H4 (cell line): ENCODE measurements at places on chromosomes 6 and 20. TPM values are rescaled to one million over a fixed set of nuclear protein-coding genes. Genes with fewer than 3 reads are reported as not detected.

DNA sequence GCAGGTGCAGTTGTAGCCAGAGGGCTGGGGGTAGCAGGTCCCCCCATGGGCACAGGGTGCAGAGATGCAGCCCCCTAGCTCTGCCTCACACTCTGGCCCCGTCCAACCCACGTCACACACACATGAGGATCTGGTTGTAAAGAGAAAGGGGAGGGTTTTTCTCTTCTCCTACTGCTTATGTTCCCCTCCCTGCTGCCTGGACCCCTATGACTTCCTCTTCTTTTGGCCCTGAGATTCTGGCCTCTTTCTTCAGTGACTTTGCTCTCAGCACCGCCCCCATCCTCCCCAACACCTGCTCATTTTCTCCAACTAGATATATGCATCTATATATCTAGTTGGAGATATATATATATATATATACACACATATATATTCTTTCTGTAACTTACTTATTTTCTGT, 9.7 kb downstream of the NOTCH4 start:
- DNase-seq, result no peak

The MYLK2 gene
- 0.14 TPM in 1 of 2 replicates, not detected in the other for total RNA-seq

- DNase-seq, result no peak
These were observed 1.8 kb upstream of the SPEF1 start for GRCh38 chr20:3783068-3783489.

DNA sequence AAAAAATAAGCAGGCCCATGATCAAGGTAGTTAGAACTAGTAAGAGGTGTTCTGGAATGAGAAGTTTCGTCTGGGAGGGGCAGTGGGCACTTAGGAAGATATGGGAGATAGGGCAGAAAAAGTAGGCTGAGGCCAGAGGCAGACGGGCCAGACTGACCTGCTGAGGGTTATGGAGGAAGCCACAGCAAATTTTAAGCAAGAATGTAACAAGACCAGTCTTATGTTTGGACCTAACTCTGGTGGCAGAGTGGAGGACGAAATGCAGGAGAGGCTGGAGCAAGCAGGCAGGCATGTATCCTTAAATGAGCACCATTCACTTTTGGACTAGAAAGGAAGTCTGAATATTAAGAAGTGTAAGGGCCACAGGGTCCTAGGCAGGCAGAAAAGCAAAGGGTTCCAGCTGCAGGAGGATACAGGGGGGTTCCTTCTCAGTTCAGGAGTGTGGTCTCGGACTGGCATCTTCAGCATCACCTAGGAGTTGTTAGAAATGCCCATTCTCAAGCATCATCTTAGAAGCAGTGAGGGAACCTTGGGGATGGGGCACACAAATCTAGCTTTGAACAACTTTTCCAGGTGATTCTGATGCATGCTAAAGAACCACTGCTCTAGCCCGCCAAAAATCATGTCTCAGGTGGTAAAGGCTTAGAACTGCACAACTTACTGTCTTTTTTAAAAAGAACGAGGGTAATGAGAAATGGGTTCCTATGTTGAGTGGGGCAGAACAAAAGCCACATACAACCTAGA, 1.7 kb upstream of the DSTN start:
- no peak for DNase-seq

GRCh38 chr6:167146135-167146534, 11.6 kb downstream of the GPR31 start:
- DNase-seq, result no peak

The DEFB124 gene
- total RNA-seq, result not detected in 2 replicates

GRCh38 chr6:38320843-38321242, 318.9 kb downstream of the BTBD9 start:
- DNase-seq, result no peak

The EPB41L1 gene
- total RNA-seq, result 12.4 and 25.3 TPM in 2 replicates

- DNase-seq, result no peak
These were observed 29.4 kb downstream of the MRPL14 start for GRCh38 chr6:44097782-44098317.

The E2F1 gene
- total RNA-seq, result 15.1 and 17.0 TPM in 2 replicates

DNA sequence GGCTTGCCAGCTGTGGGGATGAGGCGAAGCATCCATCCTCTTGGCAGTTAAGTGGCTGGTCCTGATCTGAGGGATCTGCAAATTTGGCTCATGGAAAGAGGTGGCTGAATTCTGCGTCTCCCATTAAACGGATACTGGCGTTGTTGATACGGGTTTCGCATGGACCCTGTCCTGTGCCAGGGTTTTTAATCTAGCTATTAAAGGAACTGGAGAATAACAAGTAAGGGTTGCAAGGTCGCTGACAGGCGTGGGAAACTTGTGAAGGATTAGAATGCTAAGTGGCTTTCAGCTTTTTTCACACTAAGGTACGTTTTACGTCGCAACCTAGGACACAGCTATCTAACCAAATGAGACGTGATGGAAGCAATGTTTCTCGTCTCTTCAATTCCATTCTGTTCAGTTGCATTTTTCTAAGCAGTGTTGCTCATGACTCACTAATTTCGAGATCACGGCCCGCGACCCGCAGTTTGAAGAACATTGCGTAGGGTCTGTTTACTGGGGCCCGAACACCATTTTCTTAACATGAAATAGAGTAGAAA, 852 bp downstream of the GMNN start:
- DNase-seq, result no peak

GRCh38 chr6:152338335-152339125, 298.6 kb downstream of the SYNE1 start:
- no peak for DNase-seq

The STX11 gene
- total RNA-seq, result not detected in 2 replicates
